ENCODE measurements at places on chromosomes 5 and 9. TPM values are rescaled to one million over a fixed set of nuclear protein-coding genes. Genes with fewer than 3 reads are reported as not detected.

Gene SCGB3A1
- polyA plus RNA-seq: 0.25 TPM

Gene SLC36A3
- not detected for polyA plus RNA-seq

Gene MIGA2
- 25.3 TPM for polyA plus RNA-seq

Gene CFAP90
- 0.75 TPM for polyA plus RNA-seq

Gene CLPTM1L
- polyA plus RNA-seq: 87.4 TPM

All from large intestine (tissue), 12 donors.